ENCODE measurements at places on chromosomes 2 and 18.

- no peak for DNase-seq
Observed at GRCh38 chr2:178295115-178295514, 100.8 kb downstream of the OSBPL6 start.

DNA sequence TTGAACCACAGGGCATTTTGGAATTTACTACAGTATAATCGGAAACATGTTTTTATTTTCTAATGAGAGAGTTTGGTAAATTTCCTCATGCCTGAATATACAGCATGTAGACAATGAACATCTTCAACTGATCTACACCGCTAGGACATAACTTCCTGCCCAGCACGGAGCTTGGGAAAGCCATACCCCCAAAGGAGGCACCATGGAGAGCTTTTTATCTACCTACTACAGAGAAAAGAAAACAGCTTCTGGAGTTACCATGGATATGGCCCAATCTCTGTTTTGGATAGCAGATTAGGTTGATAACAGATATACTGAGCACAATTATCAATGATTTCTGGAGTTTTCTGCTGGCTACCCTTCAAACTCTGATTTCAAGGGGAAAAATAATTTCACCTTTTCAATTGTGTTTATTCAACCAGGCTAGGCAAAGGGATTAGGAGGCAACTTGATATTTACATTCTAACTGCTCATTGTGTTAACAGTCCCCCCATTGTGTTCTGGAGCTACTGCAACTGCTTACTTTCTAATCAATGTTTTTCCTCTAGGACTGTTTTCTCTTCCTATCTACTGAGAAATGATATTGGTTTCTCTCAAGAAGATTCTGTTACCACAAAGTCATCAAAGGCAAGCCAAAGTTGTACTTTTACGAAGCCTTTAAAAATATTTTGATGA lies 123.0 kb upstream of the ARHGAP28 start:
- no peak for DNase-seq

GRCh38 chr18:22558945-22559385 lies 141.2 kb upstream of the CTAGE1 start:
- no peak for DNase-seq

GRCh38 chr18:48408111-48408726 lies 964 bp downstream of the ZBTB7C start:
- DNase-seq = no peak

DNA sequence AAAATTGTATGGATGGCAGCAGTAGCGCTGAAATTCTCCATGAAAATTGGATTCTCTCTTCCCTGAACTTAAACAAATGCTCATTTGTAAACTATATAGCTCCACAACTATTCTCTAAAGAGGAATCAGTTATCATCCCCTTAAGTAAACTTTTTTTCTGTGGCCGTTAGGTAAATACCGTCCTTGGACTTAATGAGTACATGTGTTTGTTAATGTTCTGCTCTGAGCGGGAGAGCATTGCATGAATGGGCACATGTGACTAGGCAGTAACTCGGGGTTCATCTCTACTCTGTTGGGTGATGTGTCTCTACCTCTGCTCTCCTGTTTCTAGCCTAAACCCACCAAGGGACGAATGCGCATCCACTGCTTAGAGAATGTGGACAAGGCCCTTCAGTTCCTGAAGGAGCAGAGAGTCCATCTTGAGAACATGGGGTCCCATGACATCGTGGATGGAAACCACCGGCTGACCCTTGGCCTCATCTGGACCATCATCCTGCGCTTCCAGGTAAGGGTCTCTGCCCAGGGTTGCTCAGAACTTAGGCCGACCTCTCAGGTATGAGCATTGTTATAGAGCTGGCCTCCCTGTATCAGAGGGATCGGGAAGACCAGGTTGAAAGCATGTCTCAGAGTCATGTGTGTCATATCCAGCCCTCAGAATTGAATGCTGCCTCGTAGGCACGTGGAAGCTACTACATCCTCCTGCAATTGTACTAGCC lies 111.5 kb upstream of the EML6 start:
- DNase-seq = no peak

GRCh38 chr2:219149667-219150066 lies 10.9 kb downstream of the NHEJ1 start:
- no peak for DNase-seq

GRCh38 chr2:64548761-64549160 lies 24.6 kb downstream of the AFTPH start:
- no peak for DNase-seq

GRCh38 chr2:221517696-221518151 lies 54.4 kb downstream of the EPHA4 start:
- DNase-seq = peak; percentile 38

DNA sequence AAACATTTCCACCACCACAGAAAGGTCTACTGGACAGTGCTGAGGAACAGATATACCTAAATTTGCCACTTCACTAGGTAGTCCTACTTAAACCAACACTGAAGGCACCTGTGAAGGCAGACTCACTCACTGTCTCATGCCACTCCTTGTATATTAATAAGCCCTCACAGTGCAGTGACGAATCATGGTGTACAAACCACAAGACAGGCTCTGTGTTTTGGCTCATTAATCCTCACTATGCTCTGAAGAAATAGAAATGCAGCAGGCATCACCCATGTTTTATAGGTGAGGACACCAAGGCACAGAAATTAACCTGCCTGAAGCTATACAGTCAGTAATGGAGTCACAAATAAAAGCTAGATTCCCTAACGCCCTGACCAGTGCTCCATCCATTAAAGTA lies 44.3 kb downstream of the BARD1 start:
- no peak for DNase-seq

- no peak for DNase-seq
Observed at GRCh38 chr2:3000968-3001367, 376.6 kb downstream of the EIPR1 start.

DNA sequence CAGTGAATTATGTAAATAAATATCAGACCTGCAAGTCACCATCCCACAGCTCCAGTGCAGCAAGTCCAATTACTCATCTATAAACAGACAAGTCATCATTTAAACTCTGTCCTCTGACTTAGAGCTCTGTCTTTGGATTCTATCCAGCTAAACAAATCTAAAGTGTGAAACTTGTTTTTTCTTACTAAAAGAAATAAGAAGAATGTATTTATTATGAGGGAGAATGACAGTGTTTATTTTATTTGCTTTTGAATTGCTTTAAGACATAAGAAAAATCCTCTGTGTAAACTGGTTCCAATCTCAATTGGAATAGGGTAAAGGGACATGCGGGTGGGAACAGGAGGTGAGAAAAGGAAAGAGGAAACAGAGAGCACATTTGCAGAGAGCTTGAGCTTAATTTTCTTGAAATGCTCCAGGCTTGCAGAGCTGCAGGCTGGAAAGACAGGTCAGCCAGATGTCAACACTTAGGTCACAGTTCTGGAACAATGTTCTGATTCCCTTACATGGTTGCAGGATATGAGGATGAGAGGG lies 355.8 kb downstream of the MEIS1 start:
- no peak for DNase-seq

DNA sequence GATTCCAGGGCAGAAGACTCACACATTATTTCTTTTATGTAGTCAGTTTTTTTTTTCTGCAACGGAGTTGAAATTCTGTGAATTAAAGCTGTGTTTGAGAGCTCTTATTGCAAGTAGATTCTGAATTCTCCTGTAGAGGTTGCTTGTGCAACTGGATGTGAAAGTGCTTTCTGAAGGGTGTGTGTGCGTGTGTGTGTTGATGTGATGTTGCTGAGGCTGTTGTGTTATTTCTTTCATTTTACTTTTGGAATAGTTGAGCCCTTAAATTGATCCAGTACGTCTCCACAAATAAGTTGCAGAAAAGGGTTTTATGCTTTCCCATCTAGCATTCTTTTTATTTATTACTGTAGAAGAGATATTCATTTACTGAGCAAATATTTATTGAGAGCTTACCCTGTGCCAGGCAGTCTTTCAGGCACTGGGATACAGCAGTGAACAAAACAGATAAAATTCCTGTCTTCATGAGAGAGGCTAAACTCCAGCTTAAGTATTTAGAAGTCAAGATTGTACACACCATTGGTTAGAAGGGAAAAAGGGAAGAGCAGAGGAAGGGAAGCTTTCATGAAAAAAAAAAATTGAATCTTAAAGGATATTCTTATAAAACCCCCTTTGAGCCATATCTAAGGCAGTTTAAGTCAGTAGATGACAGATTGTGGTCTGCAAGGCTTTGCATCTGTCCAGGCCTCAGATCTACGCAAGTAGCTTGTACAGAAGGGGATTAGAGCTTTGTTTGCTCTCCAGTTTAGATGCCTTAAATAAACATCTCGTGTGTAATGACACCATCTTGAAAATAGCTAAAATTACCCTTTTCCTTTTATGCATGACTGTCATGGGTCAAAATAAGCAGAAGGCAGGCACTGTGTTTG lies 58.2 kb downstream of the MYO1B start:
- DNase-seq = no peak

GRCh38 chr2:167607731-167608130 lies 639.7 kb downstream of the STK39 start:
- DNase-seq = no peak

DNA sequence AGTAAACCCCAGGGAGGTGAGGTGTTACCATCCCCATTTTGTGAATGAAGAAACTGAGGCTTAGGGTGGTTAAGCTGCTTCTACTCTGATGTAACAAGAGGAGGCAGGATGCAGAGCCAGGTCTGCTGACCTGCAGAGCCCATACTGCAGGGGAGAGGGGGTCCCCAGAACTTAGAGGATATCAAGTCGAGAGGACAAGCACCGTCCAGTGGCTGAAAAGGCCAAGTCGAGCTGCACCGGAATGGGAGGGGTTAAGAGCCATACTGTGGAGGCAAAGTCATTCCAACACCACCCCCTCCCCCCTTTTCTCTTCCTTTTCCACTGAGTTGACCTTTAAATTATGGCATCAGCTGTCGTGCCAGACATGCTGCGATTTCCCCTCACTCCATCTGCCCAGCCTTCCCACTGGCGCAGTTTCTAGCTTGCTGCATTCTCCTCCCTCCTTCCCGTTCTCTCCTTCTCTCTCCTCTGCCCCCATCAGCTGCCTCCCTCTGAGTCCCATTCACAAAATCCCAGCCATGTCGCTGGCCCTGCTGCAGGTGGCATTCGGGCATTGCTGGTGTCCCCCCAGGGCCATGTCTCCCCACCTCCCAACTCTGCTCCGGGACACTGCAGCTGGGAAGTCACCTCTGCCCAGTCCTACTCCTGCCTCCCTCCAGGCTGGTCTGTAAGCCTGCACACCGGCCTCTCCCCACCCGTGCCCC lies 346.9 kb downstream of the DYSF start:
- DNase-seq = no peak

DNA sequence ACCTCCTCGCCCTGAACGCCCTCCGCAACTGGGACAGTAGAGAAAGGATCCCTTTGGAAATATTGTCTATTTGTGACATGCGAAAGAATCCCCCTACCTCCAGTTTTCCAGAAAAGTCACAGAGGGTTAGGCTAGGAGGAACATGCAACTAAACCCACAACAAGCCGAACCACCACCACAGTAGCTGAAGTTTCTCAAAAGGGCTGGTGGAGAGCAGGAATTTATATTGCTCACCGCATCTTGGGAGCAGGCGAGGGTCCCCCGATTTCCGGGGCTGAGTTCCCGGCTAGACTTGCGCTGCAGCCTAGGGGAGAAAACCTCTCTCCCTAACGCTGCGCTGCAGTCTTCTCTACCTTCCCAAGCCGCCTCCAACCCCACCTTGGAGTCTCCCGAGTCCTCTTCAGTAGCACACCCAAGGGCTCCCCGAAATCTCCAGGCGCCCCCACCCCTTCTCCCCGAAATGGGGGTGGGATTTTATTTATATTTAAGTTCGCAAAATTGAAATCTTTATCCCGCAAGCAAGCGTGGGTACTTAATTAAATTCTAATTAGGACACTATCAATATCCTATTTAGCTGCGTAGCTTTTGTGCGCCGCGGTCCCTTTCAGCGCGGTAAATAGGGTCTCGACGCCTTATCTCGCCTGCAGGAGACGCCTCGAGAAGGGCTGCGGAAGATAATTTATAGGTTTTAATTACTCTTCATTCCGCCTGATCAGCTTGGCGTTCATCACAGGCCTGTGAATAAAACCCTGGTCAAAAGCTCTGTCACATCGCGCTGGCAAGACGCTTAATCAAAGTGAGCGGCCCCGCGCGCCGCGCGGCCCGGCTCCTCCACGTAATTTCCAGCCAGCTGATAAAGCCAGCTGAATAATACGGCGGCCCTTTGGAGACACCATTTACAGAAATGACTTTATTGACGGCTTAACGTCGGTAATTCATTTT lies 2.0 kb upstream of the EN1 start:
- DNase-seq = no peak

DNA sequence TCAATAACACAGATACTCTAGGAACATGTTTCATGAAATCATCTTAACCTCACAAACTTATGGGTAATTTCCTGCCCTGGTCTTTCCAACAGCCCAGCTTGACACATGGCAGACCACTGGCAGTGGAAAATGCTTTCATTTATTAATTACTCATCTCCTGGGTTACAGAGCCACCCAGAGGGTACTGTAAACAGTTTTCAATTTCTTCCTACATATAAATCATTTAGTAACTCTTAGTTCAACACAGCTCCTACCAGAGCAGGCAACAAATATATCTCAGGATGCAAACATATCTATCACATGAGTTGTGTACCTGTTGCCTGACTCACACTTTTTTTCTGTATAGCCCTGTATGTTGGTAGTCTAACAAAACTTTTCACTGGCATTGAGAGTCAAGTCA lies 99.2 kb upstream of the VRK2 start:
- no peak for DNase-seq

- no peak for DNase-seq
Observed at GRCh38 chr2:6216234-6216633, 524.0 kb downstream of the SOX11 start.

- no peak for DNase-seq
Observed at GRCh38 chr2:86028766-86029381, 76.8 kb downstream of the POLR1A start.

- DNase-seq = no peak
Observed at GRCh38 chr2:138453815-138454214, 47.8 kb upstream of the SPOPL start.

- DNase-seq = peak; percentile 56
Observed at GRCh38 chr2:206085742-206086445, at the start of gene INO80D. Gene INO80D, minus strand, starts transcription at chr2:206086174. Its CDS starts 23,158 bp downstream, at chr2:206063016.

DNA sequence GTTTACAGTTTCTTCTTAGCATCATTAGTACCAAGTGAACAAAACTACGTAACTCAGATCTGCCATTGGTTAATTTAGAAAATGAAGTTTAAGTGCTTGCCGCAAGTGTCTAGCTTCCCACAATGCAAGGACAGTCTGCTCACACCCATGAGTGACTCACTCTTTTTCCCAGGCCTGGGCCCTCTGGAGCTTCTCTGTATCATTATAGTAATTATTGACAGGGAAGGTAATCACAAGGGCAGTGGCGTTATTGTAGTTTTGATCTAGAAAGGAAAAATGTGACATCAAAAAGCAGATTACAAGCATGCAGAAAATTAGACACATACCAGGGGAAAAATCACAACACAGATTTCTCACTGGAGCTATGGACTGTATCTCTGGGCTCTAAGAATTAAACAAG lies 38.5 kb downstream of the NPC1 start:
- no peak for DNase-seq

- DNase-seq = no peak
Observed at GRCh38 chr2:62112179-62112578, 83.7 kb upstream of the B3GNT2 start.

DNA sequence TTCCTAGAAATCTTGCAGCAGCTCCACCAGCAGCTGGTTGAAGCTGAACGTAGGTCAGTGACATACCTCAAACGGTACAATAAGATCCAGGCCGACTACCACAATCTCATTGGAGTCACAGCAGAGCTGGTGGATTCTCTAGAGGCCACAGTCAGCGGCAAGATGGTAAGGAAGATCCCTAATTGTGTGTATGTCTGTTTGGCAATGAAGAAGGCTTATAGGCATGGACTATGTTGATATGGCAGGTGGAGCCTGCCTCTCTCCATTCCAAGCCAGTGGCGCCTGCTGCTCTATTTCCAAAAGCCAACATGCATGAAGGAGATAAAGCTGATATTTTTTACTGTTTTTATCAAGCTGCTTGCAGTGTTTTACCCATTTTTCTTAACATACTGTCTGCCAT lies 36.8 kb downstream of the ARMC9 start:
- DNase-seq = no peak
